Activated T-cell treated with anti-CD3 and anti-CD28 coated beads for 48 hours (primary cell): ENCODE measurements at places on chromosomes 1 and 21.

- peak; percentile 2 for DNase-seq
These were observed 181.0 kb upstream of the KLHDC7A start for GRCh38 chr1:18299441-18300338.

DNA sequence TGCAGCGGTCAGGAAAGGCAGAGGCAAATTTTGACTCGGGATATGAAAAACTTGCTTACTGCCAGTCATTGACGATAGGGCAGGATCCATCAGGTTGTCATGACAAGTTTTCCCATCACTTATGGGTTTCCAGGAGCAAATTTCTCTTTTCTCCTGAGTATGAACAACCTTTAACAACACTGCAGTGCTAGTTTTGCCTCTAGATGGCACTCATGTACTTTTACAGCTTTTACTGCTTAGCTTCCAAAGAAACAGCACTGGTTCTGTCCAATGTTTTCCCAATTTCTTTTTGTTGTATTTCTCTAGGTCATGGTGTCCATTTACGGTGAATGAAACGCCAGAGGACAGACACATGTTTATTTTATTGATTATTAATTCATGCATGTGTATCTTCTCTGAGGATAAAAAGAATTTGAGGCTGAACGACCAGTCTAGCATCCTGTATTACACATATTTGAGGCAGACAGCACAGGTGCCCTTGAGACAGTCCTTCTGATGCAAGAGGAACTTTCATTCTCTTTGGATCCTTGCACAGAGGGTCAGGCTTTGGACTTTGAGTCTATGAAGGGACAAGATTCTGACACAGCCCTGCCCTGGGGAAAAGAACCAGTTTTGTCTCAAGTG, 112.3 kb upstream of the TRABD2B start:
- no peak for DNase-seq

- DNase-seq = no peak
These were observed 177.5 kb downstream of the SETD4 start for GRCh38 chr21:35882791-35883240.

DNA sequence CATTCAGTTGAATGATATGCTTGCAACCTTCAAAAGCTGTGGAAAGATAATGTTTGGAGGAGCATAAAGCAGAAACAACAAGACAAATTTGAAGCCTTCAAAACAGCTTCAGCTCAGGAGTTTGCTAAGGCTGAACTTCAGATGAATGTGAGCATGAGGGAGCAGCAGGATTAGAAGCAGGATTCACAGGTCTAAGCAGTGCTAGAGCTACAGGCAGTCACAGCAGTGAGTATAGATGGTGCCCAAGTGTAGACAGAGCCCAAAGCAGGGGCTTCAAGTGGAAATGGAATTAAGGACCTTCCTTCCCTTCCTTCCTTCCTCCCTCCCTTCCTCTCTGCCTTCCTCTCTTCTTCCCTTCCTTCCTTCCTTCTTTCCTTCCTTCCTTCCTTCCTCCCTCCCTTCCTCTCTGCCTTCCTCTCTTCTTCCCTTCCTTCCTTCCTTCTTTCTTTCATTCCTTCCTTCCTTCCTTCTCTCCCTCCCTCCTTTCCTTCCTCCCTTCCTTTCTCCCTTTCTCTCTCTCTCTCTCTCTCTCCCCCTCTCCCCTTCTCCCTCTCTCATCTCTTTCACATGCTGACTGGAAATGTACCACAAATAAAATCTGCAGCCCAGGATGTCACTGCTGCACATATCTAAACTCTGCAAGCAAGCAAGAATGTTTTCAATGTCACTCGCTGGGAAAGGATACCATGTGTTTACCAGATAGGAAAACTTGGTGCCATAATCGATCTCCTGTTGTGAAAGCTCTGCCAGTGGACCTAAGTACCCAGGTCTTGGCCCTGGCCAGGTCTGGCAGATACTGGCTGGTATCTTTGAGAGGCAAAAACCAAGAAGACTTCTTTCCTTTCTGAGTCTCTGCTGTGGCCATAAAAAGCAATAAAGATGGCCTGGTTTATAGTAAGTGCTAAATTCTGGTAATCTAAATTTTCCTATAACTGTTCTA, 13.1 kb upstream of the SLC30A10 start:
- DNase-seq = no peak
